ENCODE measurements at places on chromosomes 1 and 21.

- DNase-seq = no peak
Measured at GRCh38 chr1:113576271-113576670, 183.0 kb downstream of the PHTF1 start.

- no peak for DNase-seq
Measured at GRCh38 chr1:159775716-159776115, 5.0 kb upstream of the DUSP23 start.

DNA sequence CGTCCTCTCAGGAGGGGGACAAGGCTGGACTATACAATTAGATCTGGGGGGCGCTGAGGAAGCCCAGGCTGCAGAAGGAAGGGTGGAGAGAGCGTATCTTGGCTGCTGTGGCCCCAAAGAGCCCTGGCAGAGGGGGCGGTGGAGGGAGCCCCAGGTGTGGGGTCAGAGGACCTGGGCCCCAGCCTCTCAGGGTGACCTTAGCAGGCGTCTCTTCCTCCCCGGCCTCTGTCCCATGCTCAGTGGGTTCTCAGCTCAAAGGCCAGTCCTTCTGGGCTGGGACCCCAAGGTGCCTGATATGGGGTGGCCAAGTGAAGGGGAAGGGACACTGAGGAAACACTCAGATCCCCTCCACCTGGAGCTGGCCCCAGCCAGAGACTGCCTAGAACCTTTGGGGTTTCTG is 1.8 kb downstream of the FAM131C start:
- no peak for DNase-seq

DNA sequence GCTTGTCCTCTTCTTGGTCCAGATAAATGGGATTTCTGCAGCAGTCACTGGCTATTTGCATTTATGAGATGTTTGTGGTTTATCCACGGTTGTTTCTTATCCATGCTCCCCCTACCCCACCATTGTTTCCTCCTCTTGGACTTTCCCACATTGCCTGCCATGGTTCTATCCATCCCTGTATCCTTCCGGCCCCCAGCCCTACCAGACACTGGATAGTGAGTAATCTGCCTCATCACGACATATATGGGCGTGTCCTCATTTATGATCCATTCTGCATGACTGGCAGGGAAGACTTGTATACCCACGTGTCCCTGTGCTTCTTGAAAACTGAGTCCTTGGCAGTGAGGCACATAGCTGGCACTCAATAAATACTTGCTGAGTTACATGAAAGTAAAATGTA is 40.1 kb downstream of the CACNA1S start:
- DNase-seq = no peak

Measured in stimulated activated CD8-positive, alpha-beta memory T cell treated with anti-CD3 and anti-CD28 coated beads, Interleukin-2, amount 100 ng/mL, for 1 hour (primary cell).